ENCODE measurements at places on chromosomes 2 and 18.

DNA sequence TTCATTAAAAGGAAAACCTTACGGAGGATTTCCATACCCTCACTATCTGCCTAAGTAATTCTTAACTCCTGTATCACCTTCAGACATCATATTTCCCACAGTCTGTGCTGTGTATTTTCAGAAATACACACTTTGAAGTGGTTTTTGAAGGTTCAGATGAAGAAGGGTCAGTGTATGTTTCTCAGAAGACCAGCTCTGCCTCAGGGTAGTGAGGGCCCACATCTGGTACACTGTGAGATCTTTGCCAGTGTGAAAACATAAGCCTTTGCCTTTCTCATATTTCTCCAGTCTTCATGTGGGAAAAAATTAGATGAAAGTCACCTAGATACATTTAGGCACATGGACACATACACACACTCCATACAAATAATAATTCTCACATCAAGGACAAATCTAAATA lies 408.4 kb downstream of the RIT2 start:
- DNase-seq, result no peak

- no peak for DNase-seq
Measured at GRCh38 chr2:11748861-11749645, 2.6 kb downstream of the LPIN1 start.

DNA sequence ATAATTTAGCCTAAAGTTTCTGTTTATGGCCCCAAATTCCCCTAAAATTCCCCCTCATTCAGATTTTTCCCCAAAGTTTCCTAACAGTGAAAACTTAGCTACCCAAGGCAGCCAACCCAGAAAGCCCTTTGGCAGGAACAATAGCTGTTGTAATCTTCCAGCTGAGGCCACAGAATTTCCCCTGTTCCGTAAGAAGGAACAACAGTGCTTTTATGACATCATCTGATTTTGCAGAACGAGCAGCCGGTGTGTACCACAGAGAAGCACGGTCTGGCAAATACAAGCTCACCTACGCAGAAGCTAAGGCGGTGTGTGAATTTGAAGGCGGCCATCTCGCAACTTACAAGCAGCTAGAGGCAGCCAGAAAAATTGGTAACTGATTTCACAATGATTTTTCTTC lies 6.3 kb downstream of the TNFAIP6 start:
- DNase-seq, result no peak

GRCh38 chr18:70659036-70659925 lies 370.4 kb downstream of the SOCS6 start:
- DNase-seq, result no peak

DNA sequence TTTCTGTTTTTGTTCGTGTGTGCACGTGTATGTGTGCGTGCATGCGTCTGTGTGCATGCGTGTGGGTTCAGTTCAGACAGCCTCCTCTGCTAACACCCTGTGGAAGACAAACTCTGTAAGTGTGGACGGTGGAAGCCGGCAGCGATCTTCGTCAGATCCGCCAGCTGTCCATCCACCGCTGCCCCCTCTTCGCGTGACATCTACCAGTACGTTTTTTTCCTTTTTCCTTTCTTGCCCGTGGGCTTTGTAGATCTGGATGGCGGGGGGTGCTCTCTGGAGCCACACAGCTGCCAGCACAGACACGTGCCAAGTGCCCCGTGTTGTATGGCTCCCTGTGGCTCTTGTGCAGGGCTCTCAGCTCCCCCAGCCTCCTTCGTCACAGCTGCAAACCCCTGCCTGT lies 32.3 kb downstream of the ITGB1BP1 start:
- no peak for DNase-seq

DNA sequence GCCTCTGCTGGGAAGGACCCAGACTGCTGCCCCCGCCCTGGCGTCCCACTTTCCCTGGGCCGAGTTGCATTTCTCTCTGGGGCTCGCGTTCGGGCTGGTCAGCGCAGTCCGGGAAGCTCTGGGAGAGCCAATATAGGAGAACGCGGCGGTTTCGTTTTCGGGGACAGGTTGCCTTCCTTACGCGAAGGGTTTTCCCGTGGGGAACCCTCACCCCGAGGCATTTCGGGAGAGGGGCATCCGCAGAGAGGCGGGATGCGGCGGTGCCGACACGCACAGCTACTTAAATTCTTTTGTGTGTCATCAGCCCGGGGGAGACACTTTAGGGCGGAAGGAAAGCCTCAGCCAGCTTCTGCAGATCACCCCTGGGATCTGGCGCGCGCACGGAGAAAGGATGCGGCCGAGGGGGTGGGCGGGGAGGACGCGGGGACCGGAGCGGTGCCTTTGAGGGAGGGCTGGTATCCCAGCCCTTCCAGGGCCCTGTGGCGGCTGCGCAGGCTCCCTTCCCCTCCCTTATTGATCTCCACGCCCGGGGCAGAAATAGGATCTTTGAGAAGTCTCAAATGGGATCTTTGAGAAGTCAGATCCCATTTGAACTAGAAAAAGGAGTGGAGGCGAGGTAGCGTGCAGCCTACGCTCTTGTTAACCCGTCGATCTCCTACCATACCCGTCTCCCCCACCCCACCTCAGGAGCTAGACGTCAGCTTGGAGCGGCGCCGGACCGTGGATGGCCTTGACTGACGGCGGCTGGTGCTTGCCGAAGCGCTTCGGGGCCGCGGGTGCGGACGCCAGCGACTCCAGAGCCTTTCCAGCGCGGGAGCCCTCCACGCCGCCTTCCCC lies 1.2 kb downstream of the GATA6 start:
- DNase-seq, result no peak

- no peak for DNase-seq
Measured at GRCh38 chr2:3839476-3839875, 136.1 kb downstream of the DCDC2C start.

DNA sequence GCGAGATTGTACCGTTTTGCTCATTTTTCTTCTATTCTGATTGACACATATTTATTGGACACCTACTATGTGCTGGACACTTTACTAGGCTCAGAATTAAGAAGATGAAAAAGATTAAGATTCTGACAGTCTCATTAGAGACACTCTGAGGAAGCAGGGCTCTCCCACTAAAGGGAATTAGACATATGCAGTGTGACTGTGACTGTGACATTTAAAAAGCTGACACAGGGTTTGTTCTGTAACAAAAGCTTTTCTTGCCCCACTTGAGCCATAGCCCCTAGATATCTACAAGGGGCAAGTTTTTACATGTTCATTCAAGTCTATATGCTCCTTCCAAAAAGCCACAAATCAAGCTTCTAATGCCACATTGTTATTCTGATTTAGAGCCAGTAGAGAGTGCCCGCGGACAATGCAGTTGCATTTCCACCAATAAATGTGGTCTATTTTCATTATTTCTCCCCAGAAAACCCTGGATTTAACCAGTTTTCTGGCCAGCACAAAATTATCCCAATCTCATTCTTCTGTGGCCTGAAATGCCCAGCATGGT lies 9.8 kb downstream of the ARHGAP25 start:
- DNase-seq, result no peak

DNA sequence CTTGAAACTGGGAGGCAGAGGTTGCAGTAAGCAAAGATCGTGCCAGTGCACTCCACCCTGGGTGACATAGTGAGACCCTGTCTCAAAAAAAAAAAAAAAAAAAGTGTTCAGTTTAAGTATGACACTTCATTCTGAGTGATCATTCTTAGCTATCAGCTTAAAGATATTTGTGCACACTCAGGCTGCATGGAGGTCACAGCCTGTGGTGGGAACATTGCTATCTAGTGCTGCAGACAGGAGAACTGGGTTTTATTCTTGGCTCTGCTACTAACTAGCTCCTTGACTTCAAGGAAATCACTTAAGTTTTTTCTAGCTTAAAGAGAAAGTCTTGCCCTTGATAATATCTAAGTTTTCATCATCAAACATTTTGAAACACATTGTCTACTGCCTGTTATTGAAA lies 391.3 kb upstream of the CDH7 start:
- no peak for DNase-seq

DNA sequence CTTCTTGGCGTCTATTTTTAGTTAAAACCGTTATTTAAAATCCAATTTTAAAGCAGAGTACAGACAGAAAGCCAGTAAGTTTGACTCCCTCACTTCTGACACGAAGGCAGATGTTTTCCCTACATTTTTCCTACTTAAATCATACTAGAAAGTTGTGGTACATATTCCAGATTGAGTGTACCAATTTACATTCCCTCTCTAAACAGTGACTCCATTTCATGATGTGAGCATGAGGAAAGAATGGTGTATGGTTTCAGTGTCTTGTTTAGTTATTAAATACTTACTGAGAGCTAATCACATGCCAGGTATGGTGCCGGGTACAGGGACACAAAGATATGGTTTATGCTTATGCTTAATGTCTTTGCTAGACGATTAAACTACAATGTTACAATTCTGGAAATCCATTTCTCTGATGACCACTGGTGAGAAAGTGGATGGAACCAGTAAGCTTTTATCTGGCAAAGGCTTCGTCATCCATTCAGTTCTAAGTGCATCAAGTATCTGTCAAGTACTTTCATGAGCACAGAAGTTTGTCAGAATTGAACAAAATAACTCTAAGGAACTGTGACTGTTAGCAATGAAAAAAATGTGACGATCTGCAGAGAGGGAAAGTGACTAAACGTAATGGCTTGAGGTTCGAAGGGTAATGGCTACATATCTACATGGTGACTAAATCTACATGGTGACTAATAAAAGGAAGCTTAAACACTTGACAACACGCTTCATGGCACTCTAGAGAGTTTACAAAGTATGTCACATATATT lies 25.7 kb downstream of the MAP4K3 start:
- DNase-seq, result no peak

GRCh38 chr2:204197336-204198005 lies 260.9 kb downstream of the ICOS start:
- no peak for DNase-seq

DNA sequence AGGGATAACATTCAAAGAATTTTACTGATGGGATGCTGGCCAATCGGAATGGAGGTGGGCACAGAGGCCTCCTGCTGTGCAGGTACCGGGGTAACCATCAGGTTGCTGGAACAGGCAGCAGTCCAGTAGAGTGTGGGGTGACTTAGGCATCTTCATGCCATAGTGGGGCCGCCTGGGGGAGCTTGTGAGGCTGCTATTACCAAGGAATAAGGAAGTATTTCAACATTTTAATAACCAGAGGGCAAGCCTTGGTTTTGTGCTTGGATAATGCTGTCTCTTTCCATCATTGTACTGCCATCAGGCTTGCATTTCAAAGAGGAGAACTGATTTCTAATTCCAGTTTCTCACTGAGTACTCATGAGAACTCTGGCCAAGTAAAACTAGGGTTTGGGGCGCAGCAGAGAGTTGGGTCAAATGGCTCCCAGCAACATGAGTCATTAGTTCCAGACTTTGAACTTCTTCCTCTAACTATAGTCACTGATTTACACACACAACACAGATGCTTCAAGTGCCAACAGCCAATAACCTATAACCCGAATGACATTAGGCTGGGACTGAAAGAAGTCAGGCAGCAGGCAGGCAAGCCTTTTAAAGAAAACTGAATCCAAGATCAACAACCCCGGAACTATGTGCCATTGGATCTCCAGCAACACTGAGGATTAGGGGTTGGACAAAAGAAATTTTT lies 56.1 kb upstream of the FHL2 start:
- DNase-seq, result no peak

DNA sequence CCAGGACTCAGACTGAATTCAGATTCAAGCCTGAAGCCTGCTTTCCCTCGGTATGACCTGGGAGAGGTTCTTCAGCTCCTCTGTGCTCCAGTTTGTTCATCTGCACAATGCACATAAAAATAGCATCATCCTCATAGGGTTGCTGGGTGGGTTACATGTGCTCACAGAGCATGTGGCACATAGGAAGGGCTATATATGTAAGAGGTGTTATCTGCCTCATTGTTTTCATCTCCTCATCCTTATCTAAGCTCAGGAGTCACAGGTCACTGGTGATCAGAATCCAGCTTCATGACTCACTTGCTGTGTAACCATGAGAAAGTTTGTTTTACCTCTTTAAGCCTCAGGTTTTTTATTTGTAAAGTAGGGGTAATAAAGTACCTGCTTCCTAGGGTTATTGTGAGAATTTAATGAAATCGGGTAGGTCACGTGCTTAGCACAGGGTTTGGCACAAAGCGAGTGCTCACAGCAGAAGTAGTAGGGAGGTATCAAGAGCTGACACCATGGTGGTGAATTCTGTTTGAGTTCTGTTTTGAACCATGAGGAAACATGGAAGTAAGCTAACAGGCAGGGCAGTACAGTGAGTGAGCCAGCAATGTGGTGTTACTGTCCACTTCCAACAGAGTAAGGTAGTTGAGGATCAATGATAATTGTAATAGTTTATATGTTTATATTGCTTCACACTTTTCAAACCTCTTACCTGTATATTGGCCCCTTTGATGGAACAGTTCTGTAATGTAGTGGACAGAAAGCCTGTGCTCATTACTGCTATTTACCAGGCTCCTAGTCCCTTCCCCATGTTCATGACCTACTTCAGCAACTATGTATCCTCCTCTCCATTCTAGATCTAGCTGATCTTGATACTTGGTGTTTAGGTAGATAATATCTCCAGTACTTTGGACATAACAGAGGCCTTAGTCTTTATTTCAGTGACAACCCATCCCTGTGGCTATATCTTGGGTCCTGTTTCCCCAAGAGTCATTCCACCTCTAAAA lies 141.4 kb upstream of the LTBP1 start:
- DNase-seq, result no peak

- no peak for DNase-seq
Measured at GRCh38 chr2:110675679-110676078, 2.2 kb downstream of the BUB1 start.

DNA sequence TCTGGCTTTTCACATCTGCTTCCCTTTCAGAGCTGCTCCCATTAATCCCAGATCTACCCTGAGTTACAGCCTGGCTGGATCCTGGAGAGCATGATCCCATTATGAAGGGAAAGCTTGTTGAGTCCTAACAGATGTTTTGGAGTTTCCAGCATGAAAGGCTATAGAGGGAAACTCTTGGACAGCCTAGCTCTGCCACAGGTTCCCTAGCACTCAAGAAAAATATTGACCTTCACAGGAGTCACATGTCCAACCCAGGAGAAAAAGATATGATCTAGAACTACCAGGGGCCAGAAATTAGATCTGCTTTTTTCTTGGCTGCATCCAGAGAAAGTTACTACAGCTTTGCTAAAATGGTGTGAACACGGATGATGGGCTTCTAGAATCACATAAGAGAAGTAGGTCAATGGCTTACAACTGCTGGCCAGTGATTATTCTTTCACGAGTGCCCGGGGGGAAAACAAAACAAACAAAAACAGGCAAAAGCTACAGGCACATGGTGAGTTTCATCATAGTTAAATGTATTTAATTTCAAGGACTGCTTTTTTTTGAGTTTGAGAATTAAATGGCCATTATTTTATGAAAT lies 15.9 kb downstream of the CCDC93 start:
- no peak for DNase-seq

GRCh38 chr18:66346833-66347588 lies 256.9 kb downstream of the CDH19 start:
- DNase-seq, result no peak

DNA sequence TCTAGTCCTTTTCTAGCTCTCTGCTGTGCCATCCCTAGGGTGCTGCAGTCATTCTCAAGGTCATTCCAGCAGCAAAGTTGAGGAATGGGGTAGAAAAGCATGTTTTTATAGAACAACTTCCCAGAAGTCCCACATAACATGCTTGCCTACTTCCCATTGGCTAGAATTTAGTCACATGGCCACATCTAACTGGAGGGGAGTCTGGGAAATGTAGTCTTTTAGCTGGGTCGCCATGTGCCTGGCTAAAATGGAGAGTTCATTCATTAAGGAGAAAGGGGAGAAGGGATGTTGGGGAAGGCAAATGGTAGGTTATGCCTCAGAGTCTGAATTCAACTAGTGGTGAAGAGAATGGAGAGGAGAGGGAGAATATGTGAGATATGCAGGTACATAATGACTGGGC lies 85.7 kb downstream of the SLC4A3 start:
- no peak for DNase-seq

GRCh38 chr2:14422426-14422825 lies 210.1 kb upstream of the LRATD1 start:
- DNase-seq, result no peak

Data from natural killer cell treated with Interleukin-12 subunit alpha and Interleukin-12 subunit beta and Interleukin-15 and Interleukin-18, amount 100 ng/mL, for 72 hours (primary cell).